ENCODE measurements at places on chromosomes 5 and 9.

GRCh38 chr5:35229076-35230037, 930 bp downstream of the PRLR start:
- no peak for DNase-seq

GRCh38 chr5:103109277-103109676, 10.7 kb downstream of the GIN1 start:
- no peak for DNase-seq

- no peak for DNase-seq
These were observed 45.2 kb upstream of the APC start for GRCh38 chr5:112692472-112692871.

DNA sequence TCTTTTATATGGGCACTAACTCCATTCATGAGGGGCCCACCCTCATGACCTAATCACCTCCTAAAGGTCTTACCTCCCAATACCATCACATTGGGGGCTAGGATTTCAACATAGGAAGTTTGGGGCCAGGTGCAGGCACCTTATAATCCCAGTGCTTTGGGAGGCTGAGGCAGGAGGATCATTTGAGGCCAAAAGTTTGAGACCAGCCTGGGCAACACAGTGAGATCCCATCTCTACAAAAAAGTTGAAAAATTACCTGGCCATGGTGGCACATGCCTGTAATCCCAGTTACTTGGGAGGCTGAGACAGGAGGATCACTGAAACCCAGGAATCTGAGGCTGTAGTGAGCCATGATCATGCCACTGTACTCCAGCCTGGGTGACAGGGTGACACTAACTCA, 76.7 kb downstream of the MYO10 start:
- DNase-seq = no peak

GRCh38 chr9:9257999-9258498, 1354.8 kb downstream of the PTPRD start:
- DNase-seq = no peak
